ENCODE measurements at places on chromosomes 7 and 10. TPM values are rescaled to one million over a fixed set of nuclear protein-coding genes. Genes with fewer than 3 reads are reported as not detected.

The UCMA gene
- not detected for total RNA-seq

The NUTM2E gene
- total RNA-seq, result 0.05 TPM

The PILRA gene
- 0.18 TPM for total RNA-seq

The SMARCD3 gene
- 20.9 TPM for total RNA-seq

The BNIP3 gene
- total RNA-seq, result 166 TPM

The FGFR2 gene
- total RNA-seq, result 1.1 TPM

DNA sequence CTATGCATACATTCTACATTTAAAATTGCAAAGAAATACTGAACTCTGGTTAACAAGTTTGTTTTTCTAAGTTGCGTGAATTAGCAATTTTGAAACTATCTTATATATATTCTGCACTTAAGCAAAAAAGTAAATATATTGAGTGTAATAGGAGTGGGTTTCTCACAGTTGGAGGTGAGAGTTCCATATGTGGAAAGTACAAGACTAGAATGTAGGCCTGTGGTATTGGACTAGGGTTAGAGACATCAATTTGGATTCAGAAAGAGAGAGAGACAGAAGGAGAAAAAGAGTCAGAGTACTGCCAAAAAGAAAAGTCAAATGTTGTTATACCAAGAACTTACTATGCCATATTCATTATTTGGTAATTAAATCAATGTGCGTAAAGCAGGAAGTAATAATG is 47.3 kb upstream of the ITGB8 start:
- no peak for DNase-seq

GRCh38 chr10:113326160-113327111 is 226.4 kb upstream of the HABP2 start:
- peak; percentile 90 for DNase-seq

GRCh38 chr7:131482800-131483199 is 73.6 kb downstream of the PODXL start:
- DNase-seq, result no peak

DNA sequence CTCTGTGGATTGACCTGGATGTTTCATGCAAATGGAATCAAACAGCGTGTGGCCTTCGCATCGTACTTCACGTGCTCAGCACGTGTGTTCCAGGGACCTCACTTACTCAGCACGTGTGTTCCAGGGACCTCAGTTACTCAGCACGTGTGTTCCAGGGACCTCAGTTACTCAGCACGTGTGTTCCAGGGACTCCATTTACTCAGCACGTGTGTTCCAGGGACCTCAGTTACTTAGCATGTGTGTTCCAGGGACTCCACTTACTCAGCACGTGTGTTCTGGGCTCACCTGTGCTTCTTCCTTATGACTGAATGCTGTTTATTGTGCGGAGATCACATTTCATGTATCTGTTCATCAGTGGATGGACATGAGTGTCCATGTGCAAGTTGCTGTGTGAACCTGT is 22.0 kb downstream of the INPP5A start:
- no peak for DNase-seq

DNA sequence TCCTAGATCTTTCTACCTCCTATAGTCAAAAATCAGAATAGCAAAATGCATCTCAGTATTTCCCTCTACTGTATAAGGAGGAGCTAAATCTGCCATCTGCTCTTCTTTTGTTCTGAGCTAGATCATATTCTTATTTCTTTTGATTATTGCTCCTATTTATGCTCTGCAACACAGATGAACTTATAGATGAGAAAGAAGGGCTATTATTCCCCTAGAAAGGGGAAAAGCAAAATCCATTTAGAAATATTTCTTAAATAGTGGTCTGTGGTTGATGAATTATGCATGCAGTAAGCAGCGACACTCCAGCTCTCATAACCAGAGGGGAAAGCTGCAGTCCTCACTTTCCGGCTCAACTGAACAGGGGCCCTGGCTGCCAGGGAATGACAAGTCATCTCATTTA is 207.3 kb upstream of the SORCS1 start:
- no peak for DNase-seq

DNA sequence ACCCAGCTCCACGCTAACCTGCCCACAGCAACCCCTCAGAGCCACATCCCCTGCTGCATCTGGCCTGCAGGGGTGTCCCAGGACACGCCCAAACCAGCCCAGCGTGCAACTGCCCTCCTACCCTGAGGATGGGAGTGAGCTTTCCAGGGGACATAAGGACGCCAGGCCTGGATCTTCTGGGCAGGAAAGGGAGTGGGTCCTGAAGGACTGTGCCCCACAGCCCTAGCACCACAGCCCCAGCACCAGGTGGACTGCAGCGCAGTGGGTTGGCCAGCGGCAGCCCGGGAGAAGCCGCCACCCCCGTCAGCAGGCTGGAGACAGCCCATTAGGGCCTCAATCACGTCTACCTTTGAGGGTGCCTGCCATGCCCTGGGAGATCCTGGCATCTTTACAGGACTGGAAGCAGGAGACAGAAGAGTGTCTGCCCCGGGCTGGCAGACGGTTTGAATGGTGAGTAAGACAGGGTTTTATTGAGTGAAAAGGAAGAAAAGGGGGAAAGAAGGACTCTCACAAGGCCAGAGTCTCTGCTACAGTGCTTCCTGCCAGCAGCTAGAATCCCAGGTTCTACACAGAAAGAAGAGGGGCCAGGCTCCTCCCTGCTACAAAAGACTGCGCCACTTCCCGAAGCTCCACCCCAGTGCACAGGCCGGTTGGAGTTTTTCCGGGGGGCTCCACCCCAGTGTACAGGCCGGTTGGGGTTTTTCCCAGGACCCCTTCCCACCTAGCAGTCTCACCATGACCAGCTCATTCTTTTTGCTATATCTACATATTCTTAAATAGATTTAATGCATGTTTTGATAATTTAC is 69.8 kb upstream of the KCTD7 start:
- no peak for DNase-seq

GRCh38 chr10:31822150-31822549 is 106.5 kb downstream of the ARHGAP12 start:
- no peak for DNase-seq

GRCh38 chr10:45282061-45282460 is 33.3 kb downstream of the OR13A1 start:
- DNase-seq, result no peak

DNA sequence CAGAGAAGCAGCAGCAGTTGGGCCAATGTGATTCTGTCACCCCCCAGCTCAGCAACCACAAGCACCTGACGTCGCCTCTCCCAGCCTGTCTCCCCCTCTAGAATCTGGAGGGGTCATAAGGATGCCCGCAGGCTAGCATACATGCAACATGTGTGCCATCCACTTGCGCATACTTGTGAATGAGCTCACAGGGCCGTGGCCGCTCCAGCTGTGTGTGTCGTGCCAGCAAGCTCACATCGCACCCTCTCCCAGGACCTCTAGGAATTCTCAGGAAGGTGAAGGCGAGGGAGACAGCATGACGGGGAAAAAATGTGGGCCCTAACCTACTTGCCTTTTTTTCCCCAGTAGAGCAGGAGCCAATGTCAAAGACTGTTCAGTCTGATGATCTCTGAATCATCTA is 80.3 kb downstream of the STRA8 start:
- no peak for DNase-seq

- no peak for DNase-seq
These were observed 176.2 kb downstream of the ST7 start for GRCh38 chr7:117129521-117129955.
